ENCODE measurements at places on chromosomes 3 and 15. TPM values are rescaled to one million over a fixed set of nuclear protein-coding genes. Genes with fewer than 3 reads are reported as not detected.

The BCL2A1 gene
- 9.7 TPM for total RNA-seq

The SLC35G2 gene
- 10.8 TPM for total RNA-seq

The NLGN1 gene
- 2.2 TPM for total RNA-seq

The ZNF35 gene
- 4.8 TPM for total RNA-seq

The MASP1 gene
- total RNA-seq = under 0.01 TPM

The EIF2A gene
- 118 TPM for total RNA-seq

The ARHGAP31 gene
- total RNA-seq = 2.4 TPM

The CLDN18 gene
- total RNA-seq = not detected

The TRIM59 gene
- total RNA-seq = 8.1 TPM

The FANCD2OS gene
- not detected for total RNA-seq

The SH2D7 gene
- not detected for total RNA-seq

The TSC22D2 gene
- total RNA-seq = 8.1 TPM

The CXCR6 gene
- under 0.01 TPM for total RNA-seq

The PLSCR5 gene
- total RNA-seq = not detected

The GOLGA6B gene
- total RNA-seq = not detected

The LDHAL6B gene
- not detected for total RNA-seq

The HYAL1 gene
- total RNA-seq = 0.27 TPM

The ZDHHC19 gene
- total RNA-seq = 0.27 TPM

The GOLGA6D gene
- total RNA-seq = under 0.01 TPM
